ENCODE measurements at places on chromosomes 3 and 15.

DNA sequence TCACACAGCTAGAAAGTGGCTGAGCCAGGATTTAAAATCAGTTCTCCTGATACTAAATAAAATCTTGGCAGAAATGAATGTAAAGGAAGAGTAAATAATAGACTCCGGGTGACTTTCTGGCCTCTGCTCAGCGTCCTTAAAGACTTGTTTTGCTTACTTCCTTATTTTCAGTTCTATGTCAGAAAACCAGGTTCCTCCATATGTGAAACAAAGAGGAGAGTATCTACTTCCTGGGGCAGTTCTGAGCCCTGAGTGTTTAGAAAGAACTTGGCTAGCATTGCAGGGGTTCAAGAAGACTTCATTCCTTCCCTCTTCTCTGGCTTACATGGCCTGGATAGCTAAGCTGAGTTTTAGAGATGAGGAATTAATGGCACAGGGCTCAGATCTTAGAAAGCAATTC lies 222.8 kb upstream of the TLE3 start:
- DNase-seq, result no peak

DNA sequence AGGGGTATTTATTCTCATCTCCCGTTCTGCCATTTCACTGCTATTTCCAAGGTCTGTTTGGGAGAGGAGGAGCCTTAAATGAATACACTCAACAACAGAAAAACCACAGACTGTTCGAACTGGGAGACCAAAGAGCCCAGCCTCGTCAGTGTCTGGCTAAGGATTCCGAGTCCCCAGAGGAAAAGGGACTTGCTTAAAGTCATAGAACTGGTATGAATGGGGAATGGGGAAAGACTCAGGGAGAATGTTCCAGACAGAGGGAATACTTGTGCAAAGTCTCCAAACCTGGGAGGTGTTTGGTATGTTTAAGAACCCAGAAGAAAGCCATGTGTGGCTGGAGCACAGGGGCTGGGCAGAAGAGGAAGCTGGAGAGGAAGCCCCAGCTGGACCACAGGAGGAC lies 46.9 kb downstream of the FAM43A start:
- DNase-seq, result no peak

DNA sequence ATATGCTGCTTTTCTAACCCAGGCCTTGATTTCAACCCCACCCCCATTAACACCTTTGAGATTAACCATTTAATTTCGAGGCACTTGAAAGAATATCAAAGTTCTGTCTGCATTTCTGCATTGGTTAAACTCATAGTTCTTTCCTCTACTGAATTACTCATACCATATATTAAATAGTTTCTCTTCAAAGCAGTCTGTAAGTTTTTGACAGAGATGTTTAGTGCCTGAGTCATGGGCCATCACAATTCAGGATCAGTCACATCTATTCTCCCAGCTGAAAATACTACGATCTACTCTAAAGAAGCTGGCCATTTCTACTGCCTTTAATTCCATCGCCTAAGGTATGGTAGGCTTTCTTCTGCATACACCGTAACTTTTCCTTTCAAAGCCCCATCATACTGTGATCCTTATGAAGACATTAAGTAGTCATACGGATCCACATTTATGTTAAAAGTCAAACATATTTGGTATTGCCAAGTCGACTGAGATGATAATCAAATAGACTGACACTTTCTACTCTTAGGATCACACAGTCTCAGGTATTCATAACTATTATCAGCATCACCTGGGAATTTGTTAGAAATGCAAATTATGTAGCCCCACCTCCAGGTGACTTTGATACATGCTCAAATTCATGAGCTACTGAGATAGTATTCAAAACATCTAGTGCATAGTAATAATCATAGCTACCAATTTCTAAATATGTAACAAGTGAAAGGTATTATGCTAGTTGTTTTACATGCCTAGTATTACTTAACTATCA lies 489.4 kb upstream of the IL12A start:
- DNase-seq, result no peak

GRCh38 chr3:4425707-4426106 lies 41.4 kb downstream of the SUMF1 start:
- DNase-seq, result no peak

DNA sequence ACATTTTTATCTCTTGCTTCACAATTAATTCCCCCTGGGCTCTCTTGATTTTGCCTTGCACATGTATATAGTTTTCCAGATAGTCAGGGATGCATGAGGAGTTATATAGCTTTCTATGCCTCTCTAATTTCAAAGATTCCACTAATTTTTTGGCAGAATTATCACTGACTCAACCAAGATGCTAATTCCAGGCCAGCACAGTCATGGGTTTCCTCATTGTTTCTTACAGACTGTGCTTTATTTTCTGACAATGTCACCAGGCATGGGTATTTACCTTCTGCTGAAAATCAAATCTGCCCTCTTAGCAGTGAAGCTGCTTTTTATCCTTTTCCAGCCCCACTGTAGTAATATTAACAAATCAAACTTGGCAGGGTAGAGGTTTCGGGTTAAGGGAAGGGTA lies 1520.6 kb upstream of the CADM2 start:
- no peak for DNase-seq
